ENCODE measurements at places on chromosomes 5 and 9.
A peak's percentile ranks its signal among the peaks of the same experiment; 100 is the strongest.

GRCh38 chr9:107465467-107466451 is 23.8 kb downstream of the KLF4 start:
- peak; percentile 59 for DNase-seq

DNA sequence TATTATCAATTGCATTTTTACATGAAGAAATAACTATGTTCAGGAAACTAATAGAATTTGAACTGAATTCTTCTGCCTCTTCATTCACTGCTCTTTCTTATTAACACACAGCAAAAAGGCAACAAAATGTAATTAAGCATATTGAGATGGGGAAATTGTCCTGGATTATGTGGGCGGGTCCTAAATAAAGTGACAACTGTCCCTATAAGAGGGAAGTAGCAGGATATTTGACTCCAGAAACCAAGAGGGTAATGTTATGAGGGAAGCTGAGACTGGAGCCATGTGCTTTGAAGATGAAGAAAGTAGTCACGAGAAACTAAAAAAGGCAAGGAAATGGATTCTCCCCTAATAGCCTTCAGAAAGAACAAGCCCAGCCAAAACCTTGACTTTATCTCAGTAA is 311.2 kb upstream of the PIK3R1 start:
- no peak for DNase-seq

- DNase-seq: no peak
These were observed 52.3 kb upstream of the MYOT start for GRCh38 chr5:137815202-137815990.

DNA sequence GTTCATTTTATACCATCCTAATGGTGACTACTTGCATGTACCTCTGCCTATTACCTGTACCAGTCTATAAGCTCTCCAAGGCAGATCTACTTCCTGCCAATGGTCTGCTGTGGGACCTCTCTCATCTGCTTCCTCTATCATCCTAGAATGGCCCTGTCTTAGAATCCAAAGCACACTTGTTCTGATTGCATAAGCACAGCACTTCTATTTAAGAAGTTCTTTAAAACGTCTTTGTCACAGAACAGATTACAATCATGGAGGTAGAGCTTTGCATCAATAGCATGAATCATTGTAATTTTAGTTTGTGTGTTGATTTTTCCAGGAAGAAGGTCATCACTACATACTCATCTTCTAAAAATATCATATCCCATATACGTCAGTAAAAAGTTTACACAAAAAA is 131.8 kb upstream of the ACOT12 start:
- DNase-seq: no peak

- DNase-seq: no peak
These were observed 187.1 kb downstream of the FSTL4 start for GRCh38 chr5:133425222-133425621.

- DNase-seq: no peak
These were observed 209.1 kb downstream of the FAM114A2 start for GRCh38 chr5:153829510-153830065.
